Umbilical cord (tissue), 2 donors: ENCODE measurements at places on chromosomes 7 and 10. TPM values are rescaled to one million over a fixed set of nuclear protein-coding genes. Genes with fewer than 3 reads are reported as not detected.

DNA sequence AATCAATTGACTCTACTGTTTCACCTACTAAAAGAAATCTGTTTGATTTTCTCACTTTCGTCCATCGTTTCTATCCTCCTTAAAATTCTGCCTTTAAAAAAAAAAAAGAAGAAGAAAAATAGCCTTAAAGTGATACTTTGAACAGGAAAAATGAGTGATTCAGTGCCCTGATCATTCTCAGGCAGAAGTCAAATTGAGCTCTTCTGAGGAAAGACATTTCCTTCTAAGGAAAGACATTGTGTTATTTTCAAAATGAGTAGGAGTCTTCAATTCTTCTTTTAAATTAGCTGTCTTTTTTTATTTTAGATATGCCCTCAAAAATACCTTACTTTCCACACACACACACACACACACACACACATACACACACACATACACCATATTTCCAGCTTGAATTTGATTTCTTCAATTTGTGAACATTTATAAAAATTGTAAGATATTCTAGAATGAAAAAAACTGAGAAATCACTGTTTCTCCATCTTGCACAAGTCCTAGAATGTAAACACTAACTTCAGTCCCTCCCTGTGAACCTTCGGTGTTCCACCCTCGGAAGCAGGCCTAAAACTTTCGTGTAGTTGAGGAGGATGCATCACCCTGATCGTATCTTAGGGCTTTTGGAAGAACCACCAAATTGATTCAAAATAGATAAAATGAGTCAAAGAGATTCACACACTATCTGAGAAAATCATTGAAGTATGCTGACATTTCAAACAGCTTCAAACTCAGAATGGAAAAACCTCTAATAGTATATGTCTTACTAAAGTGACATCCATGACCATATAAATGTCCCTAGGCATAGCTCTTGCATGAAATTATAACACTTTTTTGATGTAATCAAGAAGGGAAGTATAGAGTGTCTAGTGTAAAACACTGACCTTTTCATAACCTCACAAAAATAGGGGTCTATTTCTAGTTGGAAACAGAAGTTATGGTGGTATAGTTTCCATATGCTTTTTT lies 270.8 kb downstream of the GATA3 start:
- no peak for DNase-seq

DNA sequence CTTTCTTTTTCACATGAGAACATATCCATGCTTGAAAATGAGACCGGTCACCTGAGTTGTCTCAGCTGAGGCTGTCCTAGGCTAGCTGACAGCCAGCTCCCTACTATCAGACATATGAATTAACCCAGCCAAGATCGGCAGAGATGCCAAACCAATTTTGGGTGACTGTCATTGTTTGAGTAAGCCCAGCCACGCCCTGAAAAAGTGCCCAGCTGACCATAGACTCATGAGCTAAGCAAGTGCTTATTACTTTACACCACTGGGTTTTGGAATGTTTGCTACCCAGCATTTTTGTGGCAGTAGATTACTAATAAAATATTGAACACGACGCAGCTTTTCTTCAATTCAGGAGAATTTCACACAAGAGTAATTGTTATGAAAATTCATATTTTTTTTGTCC lies 265.2 kb upstream of the LYZL1 start:
- no peak for DNase-seq

GRCh38 chr10:88156341-88156740 lies 292.9 kb downstream of the PTEN start:
- no peak for DNase-seq

- peak; percentile 52 for DNase-seq
These were observed 210.7 kb upstream of the STEAP1 start for GRCh38 chr7:89943525-89944050.

DNA sequence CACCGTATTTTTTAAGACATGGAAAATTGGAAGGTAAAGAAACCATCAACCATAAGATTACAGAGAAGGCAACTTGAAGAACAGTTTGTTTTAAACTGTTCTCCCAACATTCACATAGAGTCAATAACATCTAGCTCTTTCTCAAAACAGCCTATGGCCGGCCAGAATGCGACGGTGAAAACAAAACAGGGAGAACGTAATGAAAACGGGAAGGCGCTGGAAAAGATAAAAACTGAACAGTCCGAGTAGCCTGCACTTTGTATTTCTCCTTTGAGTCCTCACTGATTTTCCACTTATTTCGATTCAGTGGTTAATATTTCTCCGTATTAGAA lies 637 bp downstream of the MICU1 start:
- no peak for DNase-seq

GRCh38 chr7:66143876-66144332 lies 29.3 kb downstream of the CRCP start:
- no peak for DNase-seq

GRCh38 chr7:64888901-64889685 lies 14.0 kb upstream of the ZNF273 start:
- DNase-seq, result peak; percentile 6

DNA sequence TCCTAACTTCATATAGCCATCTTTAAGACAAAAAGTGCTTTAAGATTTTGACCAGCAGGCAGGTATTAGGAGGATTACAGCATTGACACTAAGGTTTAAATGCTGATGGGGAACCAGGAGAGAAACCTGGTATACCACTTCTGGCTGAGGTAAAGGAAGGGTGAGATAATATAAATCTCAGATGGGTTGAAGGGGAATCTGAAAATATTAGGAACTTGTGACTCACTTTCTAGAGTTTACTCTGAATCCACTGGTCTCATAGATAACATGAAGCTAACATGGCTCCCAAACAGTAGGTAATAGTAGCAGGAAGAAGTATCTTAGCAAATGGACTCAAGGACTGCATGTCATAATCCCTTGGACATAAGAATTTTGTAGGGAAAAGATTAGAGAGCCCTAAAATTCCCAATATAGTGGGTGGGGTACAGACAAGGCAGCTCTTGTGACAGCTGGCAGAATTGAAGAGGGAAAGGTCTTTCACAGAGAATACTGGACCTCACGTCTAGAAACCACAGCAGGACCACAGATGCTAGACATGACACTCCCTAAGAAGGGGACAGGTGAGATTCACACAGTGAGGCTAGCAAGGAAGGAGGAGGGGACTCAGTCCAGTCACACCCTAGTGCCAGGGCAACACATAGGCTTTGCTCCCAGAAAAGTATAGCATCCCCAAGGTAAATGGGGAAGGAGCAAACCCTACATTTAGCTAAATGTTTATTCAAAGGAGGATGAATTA lies 3.5 kb downstream of the PTTG1IP2 start:
- no peak for DNase-seq

- no peak for DNase-seq
These were observed 43.6 kb downstream of the ZNF22 start for GRCh38 chr10:45044290-45044689.

GRCh38 chr10:100359030-100359432 lies 12.0 kb downstream of the SCD start:
- DNase-seq, result no peak

DNA sequence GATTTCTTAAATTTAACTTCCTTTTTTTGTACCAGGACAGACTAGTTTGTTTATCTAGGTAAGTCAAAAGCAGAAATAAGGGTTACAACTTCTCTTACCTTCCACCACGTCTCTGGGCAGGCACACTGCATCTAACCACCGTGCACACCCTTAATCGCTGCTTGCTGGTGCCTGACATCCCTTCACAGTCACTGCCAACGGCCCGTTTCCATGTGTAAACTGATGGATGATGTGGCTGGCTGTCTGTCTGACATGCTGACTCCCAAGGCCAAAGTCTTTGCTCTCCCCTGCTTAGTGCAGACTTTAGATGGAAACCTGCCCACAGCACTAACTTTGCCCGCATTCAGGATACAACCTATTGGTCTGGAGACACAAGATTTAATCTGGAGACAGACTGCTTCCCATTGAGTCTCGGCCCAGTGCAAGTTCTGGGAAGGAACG lies 1.1 kb downstream of the TMEM273 start:
- no peak for DNase-seq

GRCh38 chr10:129090618-129091366 lies 376.2 kb upstream of the MGMT start:
- no peak for DNase-seq

GRCh38 chr10:100744136-100744986 lies 1.0 kb upstream of the PAX2 start:
- DNase-seq, result no peak

DNA sequence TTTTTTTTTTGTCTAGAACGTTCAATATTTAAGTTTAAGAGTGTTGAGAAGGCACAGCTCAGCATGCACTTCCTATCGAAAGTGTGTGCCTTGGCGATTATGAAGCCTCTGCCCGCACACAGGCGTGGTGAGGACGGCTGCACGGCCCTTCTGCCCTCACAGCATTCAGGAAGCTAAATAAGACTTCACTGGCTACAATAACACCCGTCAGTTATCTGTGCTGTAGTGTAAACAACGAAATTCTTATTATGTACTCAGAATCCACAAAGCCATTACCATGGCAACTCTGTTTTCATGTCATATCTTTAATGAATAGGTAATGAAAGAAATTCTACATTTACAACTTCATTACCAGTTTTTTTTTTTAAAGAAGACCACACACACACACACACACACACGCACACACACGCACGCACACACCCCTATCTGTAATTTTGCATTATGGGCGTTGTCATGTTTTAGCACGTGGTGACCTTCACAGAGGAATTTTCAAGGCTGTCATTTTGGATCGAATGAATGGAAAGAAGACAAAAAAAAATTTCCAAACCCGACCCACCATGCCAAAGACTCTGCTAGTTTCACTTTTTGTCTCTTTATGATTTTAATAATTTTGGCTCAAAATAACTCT lies 254.8 kb upstream of the CTBP2 start:
- no peak for DNase-seq

- peak; percentile 78 for DNase-seq
These were observed 118.5 kb downstream of the VTI1A start for GRCh38 chr10:112565434-112566053.

DNA sequence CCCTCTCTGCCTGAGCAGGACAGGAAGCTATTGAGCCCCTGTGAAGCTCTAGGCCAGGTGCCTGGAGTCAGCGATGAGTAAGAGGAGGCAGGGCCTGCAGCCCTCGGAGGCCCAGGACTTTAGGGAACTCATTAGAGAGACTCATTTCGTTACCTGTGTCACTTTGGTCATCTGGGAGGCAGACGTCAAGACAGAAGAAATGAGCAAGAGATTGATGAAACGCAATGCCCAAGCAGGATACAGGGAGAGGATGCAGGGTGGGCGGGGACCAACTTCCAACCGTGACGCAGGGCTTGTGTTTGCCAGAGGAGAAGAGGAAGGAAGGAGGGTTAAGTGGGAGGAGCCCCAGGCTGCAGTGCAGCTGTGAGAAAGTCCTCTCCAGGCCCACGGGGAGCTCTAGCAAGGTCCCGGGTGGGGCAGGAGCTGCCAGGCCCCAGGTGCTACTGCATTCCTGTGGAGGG lies 26.4 kb upstream of the GNA12 start:
- peak; percentile 82 for DNase-seq

DNA sequence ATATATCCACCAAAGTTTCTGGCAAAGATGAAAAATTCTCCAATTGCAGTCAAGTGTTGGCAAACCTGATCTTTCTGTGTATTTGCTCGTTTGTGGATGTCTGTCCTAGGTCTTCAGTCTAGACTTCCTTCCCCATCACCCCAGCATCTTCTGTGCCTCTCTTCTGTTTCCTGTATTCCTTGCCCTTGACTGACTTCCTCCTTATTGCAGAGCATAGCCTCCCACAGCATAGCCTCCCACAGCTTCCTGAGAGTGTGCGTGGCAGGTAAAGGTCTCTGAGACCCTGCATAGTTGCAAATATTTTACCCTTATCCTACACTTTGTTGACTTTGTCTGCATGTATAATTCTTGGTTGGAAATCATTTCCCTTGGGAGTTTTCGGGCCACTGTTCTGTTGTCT lies 18.4 kb downstream of the SLC18A2 start:
- no peak for DNase-seq

GRCh38 chr10:125976960-125977605 lies 80.7 kb downstream of the FANK1 start:
- DNase-seq, result no peak

DNA sequence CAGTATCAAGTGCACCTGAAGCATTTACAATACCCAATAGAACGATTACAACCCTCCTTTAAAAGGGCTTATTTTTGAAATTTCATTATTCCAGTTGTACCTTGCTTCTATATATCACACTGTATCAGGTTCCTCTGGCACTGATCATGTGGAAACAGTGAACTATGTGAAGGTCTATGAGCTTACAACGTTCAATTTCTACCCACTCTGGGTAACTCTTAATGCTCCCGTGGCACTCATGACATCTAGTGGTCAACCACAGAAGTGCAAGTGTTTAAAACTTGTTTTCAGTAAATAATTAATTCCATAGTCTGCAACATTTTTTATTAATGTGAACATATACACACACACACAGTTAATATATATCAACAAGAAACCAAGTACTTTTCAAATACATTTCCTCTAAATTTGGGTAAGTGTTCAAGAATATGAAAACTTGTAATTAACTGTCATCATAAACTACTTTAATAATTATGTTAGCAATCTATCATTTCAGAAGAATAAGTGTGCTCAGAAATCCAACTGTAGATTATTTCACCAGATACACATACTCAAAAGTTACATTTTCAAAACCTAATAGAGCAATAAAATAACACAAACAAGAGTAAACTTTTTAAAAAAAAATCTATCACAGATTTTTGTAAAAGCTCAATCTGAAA lies 61.0 kb downstream of the MPP7 start:
- DNase-seq, result peak; percentile 74

DNA sequence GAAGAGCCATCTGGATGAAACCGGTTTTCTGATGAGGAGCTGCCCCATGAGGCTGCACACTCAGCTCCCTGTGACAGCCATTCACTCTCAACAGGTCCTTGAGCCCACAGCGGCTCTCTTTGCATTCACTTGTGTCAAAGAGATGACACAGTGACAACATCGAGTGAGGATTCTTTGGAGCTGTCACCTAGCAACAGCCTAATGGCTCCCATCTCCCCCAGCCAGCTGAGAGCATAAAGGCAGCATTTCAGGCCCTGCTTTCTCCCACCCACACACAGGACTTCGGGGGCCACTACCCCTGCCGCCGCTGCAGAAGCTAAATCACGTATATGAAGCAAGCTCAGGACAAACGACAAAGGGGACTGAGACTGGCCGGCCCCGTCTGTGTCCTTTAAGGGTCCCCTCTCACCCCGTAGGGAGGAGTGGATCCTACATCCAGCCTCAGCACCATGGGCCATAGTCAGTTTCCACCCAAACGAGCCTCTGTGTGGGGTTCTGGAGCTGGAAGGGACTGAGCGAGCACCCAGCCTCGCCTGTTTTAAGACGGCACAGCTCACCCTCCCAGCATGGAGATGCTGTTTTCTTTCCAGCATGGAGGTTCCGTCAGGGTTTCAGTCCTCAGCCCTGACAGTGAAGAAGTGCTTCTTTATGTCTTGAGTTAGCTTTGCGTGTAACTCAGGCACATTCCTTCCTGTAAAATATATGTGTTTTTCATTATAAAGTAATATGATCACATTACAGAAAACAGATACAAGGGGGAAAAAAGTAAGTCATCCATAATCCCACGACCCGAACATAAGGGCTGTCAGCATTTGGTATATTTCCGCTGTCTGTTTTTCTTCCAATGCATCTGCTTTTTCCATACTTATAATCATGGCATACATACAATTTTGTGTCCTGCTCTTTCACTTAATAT lies 4.9 kb downstream of the CPA4 start:
- DNase-seq, result peak; percentile 62

The DDX50 gene
- 63.1 TPM for total RNA-seq

The LRRD1 gene
- 4.1 TPM for total RNA-seq

The CLEC2L gene
- total RNA-seq, result 0.96 TPM

The PHYHIPL gene
- total RNA-seq, result 1.4 TPM

The ZNF438 gene
- 8.4 TPM for total RNA-seq

The TBXAS1 gene
- 19.3 TPM for total RNA-seq

The EPO gene
- total RNA-seq, result not detected

The SPDYE16 gene
- total RNA-seq, result 3.6 TPM

The CALML3 gene
- total RNA-seq, result not detected

The ZNF25 gene
- total RNA-seq, result 33.2 TPM

The FBXO24 gene
- not detected for total RNA-seq

The RELN gene
- 1.2 TPM for total RNA-seq

The PRR15 gene
- total RNA-seq, result not detected
